MG63 (cell line): ENCODE measurements at places on chromosomes 2 and 18. TPM values are rescaled to one million over a fixed set of nuclear protein-coding genes. Genes with fewer than 3 reads are reported as not detected.

DNA sequence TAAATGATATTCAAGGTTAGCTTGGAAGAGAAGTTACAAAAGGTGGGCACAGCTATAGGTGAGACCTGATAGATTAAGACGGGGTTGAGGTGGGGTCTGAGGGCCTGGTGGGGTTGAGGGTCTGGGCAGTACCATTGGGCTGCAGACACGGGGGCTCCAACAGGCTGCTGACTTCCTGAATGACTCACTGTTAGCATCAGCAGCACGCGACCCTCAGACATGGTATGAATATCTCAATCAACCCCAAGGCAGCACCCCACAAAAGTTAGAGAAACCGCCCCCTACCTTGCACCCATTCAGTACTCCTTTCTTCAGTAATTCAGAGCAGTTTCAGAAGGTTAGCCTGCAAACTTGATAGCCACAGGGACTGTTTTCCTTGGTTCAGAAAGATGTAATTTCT, 10.8 kb upstream of the NCK2 start:
- DNase-seq: no peak

Gene DNAH7
- total RNA-seq: 0.43 TPM in 1 of 2 replicates, not detected in the other

DNA sequence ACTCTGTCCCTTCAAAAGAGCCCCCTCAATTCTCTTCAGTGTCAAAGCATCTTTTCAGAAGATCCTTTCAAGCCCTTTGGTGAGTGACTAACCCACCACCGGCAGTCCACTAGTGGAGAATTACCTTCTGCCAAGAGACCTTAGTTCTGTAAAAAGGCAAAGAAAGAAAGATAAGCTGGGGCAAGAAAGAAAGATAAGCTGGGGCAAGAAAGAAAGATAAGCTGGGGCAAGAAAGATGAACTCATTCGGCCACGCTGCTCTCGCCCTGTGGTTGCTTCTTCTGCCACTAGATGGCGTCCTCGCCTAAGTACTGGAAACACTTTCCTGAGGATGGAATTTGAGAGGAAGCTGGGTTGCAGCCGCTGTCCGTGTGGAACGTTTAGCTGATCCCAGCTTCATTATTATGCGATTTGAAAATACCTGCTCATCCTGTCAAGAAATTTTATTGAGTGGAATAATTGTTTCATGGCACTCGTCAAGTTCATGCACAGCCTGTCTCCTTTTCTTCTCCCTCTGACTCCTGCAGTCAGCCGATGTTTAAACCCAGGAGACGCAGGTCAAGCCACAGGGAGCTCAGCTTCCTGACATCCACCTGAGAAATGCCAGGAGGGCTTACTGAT, 17.3 kb upstream of the ANXA4 start:
- DNase-seq: peak; percentile 49

DNA sequence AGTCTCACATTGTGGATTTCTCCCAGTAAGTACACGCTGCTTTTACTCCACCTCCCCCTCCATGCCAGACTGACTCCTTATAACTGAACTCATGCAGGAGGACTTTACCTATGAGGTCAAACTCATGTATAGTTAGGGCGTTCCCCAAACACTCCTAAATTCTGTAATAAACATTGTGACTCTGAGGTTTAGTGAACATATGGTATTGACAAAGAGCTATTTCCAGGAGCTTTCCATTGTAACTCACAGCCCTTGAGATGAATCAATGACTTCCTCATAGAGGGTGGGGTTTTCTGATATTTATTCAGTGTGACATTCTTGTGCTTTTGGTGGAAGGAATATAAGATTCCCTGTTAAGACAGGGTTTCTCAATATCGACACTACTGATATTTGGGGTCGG, 337.4 kb upstream of the SLC14A2 start:
- no peak for DNase-seq

GRCh38 chr2:176079831-176080539, 3.8 kb downstream of the EVX2 start:
- DNase-seq: peak; percentile 80

DNA sequence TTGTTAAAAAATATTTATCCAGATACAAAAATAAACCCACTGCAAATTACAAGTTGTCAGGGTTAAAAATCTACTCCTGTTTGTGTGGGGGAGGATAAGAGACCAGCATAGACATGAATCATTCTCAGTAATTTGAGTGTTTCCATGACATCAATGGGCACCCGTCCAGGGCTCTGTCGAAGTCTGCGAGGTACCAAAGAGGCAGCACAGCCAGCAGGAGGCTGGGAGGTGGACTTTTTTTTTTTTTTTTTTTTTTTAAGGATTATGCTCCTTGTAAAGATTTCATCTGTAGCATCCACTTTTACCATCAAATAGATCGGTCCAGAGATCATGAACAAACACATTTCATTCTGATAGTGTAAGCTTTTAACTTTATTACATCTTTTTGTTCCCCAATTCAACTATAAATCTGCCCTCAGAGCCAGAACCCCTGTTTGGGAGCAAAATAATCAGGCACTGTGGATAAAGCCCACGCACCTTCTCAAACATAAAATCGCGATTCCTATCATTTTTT, 182.0 kb downstream of the TCF4 start:
- DNase-seq: peak; percentile 90

Gene SEMA4C
- 12.6 and 16.2 TPM in 2 replicates for total RNA-seq

DNA sequence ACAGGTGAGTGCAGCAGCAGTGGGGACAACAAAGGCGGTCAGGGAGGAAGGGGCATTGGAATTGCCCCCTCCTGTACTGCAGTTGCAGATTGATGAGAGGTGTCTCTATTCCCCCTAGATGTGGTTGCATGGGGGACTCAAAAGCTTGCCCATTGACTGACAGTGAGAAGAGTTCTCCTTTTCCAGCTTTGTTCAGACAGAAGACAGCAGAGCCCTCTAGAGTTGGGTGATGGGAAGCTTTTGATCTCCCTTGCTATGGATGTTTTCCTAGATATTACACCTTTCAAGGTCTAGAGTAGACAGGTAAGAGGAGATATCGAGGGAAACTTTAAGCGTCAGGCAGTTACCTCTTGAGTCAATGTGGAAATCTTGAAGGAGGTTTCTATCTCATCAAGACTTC, 2.9 kb downstream of the PROKR1 start:
- DNase-seq: no peak

- DNase-seq: no peak
Observed at GRCh38 chr2:216878072-216878471, 18.2 kb upstream of the TNP1 start.

Gene TTN
- total RNA-seq: under 0.01 TPM in 1 of 2 replicates, not detected in the other

- no peak for DNase-seq
Observed at GRCh38 chr2:80815259-80815658, 510.7 kb upstream of the LRRTM1 start.

DNA sequence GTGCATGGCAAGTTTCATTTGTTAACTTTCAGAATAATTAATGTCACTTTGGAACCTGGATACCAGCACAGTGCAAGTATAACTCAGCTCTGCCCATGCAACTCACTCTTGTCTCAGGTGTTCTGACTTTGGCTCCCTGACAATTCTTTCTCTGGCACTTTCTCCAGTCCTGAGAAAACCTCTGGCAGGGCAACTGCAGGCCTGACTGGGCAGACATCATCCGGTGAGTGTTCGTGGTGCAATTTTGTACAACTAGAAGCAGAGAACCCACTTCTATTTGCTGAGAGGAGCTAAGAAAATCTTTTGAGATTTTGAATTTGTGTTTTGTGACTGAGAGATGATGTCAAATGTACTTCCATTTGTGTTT, 143.0 kb downstream of the AQP4 start:
- no peak for DNase-seq

- no peak for DNase-seq
Observed at GRCh38 chr2:238888781-238889180, 40.9 kb downstream of the TWIST2 start.

GRCh38 chr2:58607448-58607847, 366.3 kb upstream of the FANCL start:
- DNase-seq: no peak

DNA sequence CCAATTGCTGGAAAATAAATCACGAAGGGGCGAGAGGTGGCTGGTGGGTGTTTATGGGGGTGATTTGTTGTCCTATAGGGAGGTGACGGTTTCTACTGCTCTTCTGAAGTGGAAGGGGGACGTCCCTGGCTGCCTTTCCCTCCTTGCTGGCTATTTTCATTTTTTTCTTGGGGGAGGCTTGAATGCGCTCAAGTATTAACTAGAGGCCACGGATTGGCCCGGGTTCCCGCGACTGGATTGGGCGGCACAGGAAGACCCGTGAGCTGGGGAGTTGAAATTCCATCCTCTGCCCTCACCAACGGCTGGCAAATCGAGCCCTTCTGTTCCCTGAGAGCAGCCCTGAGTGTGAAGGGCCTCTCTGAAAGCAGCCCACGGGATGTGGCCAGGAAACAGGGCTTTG, 176.5 kb upstream of the SPRED2 start:
- DNase-seq: no peak

- no peak for DNase-seq
Observed at GRCh38 chr2:147515213-147515612, 329.6 kb upstream of the ACVR2A start.

- DNase-seq: peak; percentile 53
Observed at GRCh38 chr2:47323009-47323821, 79.7 kb upstream of the MSH2 start.

- no peak for DNase-seq
Observed at GRCh38 chr2:124025891-124026434, 876 bp downstream of the CNTNAP5 start.

DNA sequence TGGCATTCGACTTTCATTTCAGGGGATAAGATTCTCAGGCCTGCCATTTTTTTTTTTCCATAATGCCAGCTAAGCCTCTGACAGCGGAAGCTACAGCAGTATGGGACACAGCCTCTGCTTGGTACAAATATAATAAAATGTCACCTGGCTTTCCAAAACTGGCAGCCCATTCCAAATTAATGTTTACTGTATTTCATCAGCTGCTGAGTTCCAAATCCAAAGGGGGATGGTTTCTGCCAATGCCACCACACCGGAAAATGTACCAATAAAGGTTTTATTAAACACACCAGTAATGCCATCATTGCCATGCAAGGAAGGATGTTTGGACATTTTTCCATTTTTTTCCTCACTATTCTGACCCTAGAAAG, 275.8 kb upstream of the CCDC68 start:
- DNase-seq: no peak

Gene SCN3A
- total RNA-seq: 22.7 and 27.1 TPM in 2 replicates

DNA sequence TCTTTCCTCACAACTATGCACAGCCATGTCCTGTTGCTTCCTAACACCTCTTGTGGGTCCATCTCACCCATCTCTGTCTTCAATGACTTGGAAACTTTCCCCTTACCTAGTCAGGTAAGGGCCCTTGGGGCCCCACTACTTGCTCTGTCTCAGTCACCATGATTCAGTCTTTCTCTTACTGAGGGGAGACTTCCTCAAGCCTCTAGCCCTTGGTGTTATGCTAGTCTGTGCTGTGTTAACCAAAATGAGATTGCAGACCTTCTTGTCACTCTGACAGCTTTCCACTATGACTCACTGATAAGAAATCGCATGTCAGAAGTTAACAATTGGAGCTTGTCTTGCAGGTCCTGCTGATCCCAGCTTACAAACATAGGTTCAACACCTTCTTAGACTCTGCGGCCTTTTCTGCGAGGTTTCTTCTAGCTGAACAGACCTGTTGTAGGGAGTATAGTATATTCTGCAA, 65.3 kb downstream of the WDR75 start:
- DNase-seq: no peak

Gene RFX8
- total RNA-seq: not detected in 2 replicates

- peak; percentile 40 for DNase-seq
Observed at GRCh38 chr2:120722568-120723421, 12.9 kb upstream of the GLI2 start.

- no peak for DNase-seq
Observed at GRCh38 chr2:236344446-236344845, 80.2 kb upstream of the ASB18 start.

GRCh38 chr2:195486987-195487644, 169.9 kb upstream of the SLC39A10 start:
- DNase-seq: peak; percentile 13

GRCh38 chr2:167944825-167945659, 302.4 kb downstream of the STK39 start:
- peak; percentile 33 for DNase-seq

- no peak for DNase-seq
Observed at GRCh38 chr2:3025261-3025660, 352.4 kb downstream of the EIPR1 start.
